Heart left ventricle (tissue), 16 donors: ENCODE measurements at places on chromosomes 2 and 18.
A peak's percentile ranks its signal among the peaks of the same experiment; 100 is the strongest.

DNA sequence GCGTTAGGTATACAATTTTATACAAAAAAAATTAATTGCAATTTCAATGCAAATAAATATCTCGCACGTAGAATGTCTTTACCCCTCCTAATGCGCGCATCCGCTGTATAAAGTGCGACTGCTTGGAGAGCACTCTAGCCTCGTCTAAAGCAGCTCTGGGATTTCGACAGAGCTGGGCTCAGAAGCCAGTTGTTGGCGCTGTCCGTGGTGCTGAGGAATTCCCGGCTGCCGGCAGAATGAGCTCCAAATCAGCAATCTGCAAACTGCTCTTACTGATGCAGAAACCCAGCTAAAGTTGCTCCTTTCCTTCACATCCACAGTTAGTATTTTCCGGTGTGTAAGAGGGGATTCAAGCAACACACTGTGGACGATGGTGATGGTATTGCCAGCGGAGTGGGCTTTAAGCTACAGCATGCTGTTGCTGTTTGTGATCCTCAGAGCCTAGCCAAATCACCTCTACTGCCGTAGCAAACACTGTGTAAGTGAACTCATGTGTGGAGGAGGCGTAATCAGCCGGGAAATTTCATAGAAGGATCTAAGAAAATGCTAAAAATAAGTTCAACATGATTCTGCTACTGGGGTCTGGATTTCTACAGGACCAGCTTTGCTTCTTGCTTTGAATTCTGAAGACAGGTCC is at the start of gene VWC2L:
Gene VWC2L (plus strand): TSS at position 137 of the 637 bp plus-strand sequence. CDS start 3,140 bp downstream, outside the sequence.
- H3K4me3 ChIP-seq = no peak within 1 kb of the TSS
- no peaks in the 10 kb centered on the region for H3K27me3 ChIP-seq
- no peaks in the 10 kb centered on the region for H3K4me1 ChIP-seq
- H3K27ac ChIP-seq = no peak within 1 kb of the TSS
- peak; percentile 56 for DNase-seq

DNA sequence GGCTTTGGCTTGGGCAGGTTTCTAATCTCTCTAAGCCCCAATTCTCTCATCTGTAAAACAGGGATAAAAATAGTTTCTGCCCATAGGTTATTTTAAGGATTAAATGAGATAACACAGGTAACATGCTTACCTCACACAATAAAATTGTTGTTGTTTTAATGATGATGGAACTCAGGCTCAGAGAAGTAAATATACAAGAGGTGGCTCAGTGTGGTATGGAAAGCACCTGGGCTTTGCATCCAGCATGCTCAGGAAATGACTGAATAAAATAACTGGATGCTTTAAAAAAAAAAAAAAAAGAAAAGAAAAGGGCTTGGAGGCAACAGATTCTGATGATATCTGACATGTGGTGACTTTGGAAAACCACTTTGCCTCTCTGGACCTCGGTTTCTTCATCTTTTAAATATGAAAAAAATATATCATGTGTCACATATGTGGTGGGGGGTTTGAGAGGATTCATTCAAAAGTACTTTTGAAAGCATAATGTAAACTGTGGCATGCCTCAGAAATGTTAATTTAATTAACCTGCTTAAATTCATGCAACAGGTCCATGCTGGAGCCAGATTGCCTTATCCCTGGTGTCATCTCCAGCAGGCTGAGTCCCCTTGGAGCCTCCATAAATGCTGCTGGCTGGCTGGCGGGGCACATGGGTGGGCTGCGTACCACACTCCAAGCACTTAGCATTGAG is 112.8 kb upstream of the CDC42EP3 start:
- H3K4me1 ChIP-seq = no peaks in the 10 kb centered on the region
- H3K4me3 ChIP-seq = no peak overlapping the region
- DNase-seq = no peak
- H3K27me3 ChIP-seq = no peaks in the 10 kb centered on the region

- no peak overlapping the region for H3K27ac ChIP-seq
- H3K4me1 ChIP-seq = peaks cover 37% of the 10 kb centered on the region
- no peak for DNase-seq
- no peak overlapping the region for H3K4me3 ChIP-seq
- peaks cover 6% of the 10 kb centered on the region for H3K36me3 ChIP-seq
These were observed 4.5 kb downstream of the PCBP1 start for GRCh38 chr2:70091816-70092215.

GRCh38 chr2:64423303-64423702 is 30.7 kb upstream of the LGALSL start:
- H3K27me3 ChIP-seq = no peaks in the 10 kb centered on the region
- H3K27ac ChIP-seq = no peak overlapping the region
- no peak overlapping the region for H3K4me3 ChIP-seq
- H3K4me1 ChIP-seq = no peaks in the 10 kb centered on the region
- no peak for DNase-seq

DNA sequence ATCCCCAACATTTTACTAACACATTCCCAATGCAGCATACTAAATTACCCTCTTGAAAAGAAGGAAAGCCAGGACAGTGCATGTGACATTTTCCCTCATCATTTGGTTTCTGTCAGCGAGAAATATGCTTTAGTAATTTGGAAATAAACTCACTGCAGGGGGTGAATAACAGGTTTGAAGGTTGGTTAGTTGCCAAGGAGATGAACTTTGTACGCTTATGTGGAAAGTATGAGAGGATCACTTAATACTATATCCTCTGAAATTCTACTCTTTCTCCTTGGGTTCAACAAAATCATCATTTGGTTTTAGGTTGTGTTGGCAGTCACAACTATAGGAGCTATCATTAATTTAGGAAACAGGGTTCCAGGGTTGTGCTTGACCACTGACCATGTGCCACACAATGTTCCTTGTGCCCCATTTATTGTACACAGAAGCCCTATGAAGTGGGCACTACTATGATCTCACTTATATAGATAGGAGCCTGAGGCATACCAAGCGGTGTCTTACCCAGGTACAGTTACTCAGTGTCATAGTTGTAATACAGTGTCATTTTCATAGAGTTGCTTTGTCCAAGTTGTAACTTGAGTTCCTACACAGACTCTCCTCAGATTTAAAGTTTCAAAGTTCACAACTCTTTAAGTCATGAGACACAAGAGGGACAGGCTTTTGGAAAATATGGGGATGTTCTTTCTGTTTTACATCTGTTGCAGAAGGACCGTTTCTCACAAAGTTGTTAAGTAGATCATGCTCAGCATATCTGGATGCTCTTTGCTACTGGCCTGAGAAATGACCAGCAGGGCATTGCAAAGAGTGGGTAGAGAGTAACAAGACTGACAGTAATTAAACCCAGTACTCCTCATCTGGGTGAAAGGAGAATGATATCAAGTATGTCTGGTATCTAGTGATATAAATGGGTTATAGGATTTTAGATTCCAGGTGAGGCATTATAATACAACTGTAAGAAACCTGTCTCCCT is 91.8 kb downstream of the MAP4K4 start:
- no peak overlapping the region for H3K4me3 ChIP-seq
- H3K27ac ChIP-seq = no peak overlapping the region
- no peaks in the 10 kb centered on the region for H3K36me3 ChIP-seq
- DNase-seq = no peak

GRCh38 chr18:2971741-2972552 is 41.0 kb downstream of the LPIN2 start:
- peak; percentile 76 for DNase-seq
- H3K4me1 ChIP-seq = peaks cover 2% of the 10 kb centered on the region
- peak overlapping the region; percentile 8 for H3K27ac ChIP-seq
- H3K4me3 ChIP-seq = peak overlapping the region; percentile 25
- H3K36me3 ChIP-seq = no peaks in the 10 kb centered on the region

- no peak overlapping the region for H3K4me3 ChIP-seq
- no peaks in the 10 kb centered on the region for H3K27me3 ChIP-seq
- DNase-seq = no peak
- no peaks in the 10 kb centered on the region for H3K4me1 ChIP-seq
- H3K27ac ChIP-seq = no peak overlapping the region
- no peaks in the 10 kb centered on the region for H3K36me3 ChIP-seq
These were observed 1.2 kb downstream of the NEU2 start for GRCh38 chr2:233033672-233034071.

GRCh38 chr2:240564561-240565332 is 3.5 kb upstream of the RNPEPL1 start:
- H3K4me3 ChIP-seq = no peak overlapping the region
- no peak for DNase-seq
- H3K36me3 ChIP-seq = no peaks in the 10 kb centered on the region

DNA sequence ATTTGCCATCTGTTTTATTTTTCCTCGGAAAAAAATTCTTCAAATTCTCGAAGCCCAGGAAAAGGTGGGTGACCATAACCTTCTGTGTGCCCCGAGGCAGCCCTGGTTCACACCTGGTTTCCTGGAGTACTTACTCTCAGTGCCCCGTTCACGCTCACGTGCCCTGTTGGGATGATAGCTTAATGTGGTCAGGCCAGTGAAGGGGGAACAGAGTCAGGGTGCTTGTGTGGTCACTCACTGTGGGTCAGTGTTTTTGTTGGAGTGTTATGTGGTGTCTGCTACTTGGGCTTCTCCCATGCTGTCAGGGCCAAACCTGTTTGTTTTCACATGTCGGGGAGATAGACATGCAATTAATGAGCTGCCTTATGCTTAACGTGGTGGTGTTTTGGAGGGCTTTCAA is 78.1 kb downstream of the MAP4K4 start:
- H3K27ac ChIP-seq = no peak overlapping the region
- DNase-seq = no peak
- peaks cover 90% of the 10 kb centered on the region for H3K4me1 ChIP-seq
- no peak overlapping the region for H3K4me3 ChIP-seq

DNA sequence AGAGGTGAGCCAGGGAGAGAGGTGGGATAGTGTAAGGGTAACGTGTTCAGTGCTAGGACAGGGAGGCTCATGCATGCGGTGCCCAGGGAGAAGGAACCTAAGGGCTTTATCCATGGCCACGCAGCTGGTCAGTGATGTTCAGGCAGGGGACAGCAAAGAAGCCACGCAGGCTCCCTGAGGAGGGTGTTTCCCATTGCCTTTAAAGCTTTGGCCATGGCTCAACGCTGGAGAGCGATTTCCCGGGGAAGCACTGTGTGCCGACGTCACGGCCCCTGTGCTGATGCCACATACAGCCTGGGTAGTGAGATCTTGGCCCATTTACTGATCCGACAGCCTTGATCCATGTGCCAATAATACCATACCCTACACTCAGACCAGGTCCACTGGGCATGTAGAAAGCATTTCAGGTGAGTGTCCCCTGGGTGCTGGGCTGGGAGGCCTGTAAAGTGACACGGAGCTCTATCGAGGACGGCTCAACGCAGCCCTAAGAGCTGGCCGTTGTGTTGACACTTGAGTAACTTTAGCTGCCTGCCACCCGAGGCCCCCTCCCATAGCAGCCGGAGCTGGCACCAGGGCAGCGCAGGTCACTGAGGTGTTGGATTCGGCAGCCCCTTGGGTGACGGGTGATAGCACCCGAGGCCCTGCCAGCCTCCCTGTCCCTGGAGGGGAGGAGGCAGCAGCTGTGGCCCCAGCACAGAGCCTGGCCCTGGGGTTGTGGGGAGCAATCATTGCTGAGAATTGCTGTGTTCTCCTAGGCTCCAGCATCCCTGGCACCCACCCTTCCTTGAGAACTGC is 41.4 kb downstream of the PDIA6 start:
- no peaks in the 10 kb centered on the region for H3K27me3 ChIP-seq
- no peak overlapping the region for H3K27ac ChIP-seq
- no peak overlapping the region for H3K4me3 ChIP-seq
- H3K36me3 ChIP-seq = no peaks in the 10 kb centered on the region

DNA sequence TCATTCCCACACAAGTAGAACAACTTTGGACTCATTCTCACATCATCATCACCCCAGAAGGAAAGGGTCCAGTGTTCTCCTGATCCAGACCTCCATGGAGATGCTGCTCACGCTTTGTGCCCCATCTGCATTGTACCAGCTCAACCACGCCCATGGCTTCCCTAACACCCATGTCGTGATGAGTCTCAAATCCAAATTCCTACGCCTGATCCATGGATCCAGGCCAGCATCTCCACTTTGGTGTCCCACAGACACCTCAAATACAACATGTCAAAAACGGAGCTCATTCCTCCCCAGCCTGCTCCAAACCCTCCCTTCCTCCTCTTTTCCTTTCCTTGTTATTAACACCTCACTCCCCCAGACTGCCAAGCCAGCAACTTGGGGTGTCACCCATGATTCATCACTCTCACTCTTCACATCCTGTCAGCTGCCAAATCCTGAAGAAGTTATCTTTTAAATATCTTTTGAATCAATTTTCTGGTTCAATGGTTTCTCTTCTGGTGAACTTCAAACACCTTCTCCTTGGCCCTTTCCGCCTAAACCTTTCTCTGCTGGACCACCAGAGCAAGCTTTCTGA is 30.2 kb upstream of the FAM124B start:
- no peak overlapping the region for H3K27ac ChIP-seq
- no peaks in the 10 kb centered on the region for H3K36me3 ChIP-seq
- no peak for DNase-seq

DNA sequence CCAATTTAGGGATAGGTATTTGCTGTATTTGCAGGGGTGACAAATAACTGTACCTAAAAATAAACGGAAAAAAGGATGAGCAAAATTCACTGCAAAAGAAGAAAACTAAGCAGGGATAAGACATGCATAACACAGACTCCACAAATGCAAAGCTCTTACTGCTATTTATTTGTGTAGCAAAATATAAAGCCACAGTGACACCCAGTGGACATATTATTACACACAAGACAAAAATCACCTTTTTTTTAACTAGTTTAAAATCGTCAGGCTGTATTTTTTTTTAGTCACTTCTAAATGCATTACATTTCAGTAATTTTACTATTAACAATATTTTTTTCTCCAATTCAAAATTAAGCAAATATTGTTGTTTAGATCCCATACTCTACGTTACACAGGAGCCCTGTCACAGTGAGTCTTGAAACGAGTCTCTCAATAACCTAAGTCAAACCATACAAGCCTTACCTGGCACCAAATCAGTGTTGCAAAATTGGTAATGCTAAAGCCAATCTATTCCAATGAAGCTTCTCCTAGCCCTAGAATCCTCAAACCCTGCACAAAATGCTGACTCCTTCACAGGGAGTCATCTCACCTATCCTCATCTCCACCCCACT is 23.7 kb downstream of the METTL4 start:
- peaks cover 60% of the 10 kb centered on the region for H3K36me3 ChIP-seq
- H3K4me1 ChIP-seq = no peaks in the 10 kb centered on the region
- H3K27ac ChIP-seq = no peak overlapping the region
- no peaks in the 10 kb centered on the region for H3K27me3 ChIP-seq
- DNase-seq = no peak
- H3K4me3 ChIP-seq = no peak overlapping the region

- no peaks in the 10 kb centered on the region for H3K27me3 ChIP-seq
- H3K4me1 ChIP-seq = peaks cover 53% of the 10 kb centered on the region
- no peak overlapping the region for H3K27ac ChIP-seq
- DNase-seq = no peak
- H3K4me3 ChIP-seq = no peak overlapping the region
- no peaks in the 10 kb centered on the region for H3K36me3 ChIP-seq
These were observed 63.9 kb downstream of the SPRED2 start for GRCh38 chr2:65368468-65368867.

DNA sequence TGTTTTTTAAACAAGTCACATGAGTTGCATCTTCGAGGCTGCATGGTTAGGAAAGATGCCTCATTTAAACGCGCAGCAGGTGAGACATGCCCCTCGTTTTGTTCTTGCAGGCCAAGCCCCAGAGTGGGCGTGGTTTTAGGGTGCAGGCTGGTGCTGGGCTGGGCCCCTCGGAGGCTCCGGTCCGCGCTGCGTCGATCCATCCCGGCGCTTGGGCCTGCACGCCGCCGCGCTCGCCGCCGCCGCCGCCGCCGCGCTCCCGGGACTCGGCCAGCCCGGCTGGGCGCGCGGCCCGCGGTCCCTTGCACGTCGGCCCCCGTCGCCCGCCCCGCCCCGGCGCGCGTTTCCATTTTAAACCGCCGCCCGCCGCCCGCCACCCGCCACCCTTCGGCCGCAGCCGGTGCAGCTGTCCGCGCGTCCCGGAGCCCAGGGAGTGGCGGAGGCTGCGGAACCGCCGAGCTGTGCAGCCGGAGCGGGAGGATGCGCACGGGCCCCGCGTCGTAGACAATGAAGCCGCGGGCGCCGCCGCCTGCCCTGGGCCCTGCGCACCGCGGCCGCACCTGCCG is 175.5 kb downstream of the AGAP1 start:
- no peaks in the 10 kb centered on the region for H3K27me3 ChIP-seq
- DNase-seq = peak; percentile 80
- no peaks in the 10 kb centered on the region for H3K36me3 ChIP-seq
- no peak overlapping the region for H3K27ac ChIP-seq
